ENCODE measurements at places on chromosomes 12 and 14. TPM values are rescaled to one million over a fixed set of nuclear protein-coding genes. Genes with fewer than 3 reads are reported as not detected.

DNA sequence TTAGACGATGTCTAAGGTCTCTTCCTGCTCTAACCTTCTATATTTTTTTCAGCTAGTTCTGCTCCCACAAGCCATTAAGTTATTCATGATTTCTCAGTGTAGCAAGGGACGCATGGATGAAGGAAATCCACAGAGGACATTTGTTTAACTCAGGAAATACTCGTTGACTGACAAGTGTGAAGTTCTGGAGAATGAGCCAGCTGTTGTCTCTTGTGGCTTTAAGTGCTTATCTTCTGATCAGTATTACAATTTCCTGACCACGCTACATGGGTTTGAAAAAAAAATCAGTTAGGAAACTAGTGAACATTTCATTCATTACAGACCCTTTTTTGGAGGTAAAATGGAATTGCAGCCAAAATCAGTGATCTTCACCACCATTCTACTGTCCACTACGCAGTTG lies 53.1 kb downstream of the GUCY2C start:
- DNase-seq = peak; percentile 61

DNA sequence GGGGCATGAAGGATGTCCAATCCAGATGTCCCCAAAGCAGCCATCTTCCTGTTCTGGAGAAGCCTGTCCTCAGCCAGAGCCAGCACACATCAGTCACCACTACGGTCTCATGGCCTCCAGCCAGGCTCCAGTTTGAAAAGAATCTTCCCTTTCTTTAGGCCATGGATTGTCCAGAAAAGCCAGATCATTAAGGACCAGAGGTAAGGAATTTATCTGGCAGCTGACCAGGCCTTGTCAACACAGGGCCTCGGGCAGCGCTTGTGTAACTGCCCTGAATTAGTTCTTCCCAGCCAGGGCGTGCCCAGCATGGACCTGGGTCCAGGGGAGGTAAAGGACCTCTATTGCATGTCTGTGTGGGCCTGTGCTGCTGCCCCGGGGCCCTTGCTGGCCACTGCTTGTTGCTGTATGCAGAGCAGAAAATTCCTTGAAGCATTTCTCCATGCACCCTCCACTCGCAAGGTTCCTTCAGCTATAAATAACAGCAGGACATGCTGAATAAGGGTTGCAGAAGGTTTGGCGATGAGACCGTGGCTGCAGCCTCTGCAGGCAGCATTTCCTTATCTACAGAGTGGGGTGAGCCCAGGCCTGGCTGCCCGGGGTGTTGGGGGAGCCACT lies 21.7 kb upstream of the VPS37B start:
- peak; percentile 98 for DNase-seq

DNA sequence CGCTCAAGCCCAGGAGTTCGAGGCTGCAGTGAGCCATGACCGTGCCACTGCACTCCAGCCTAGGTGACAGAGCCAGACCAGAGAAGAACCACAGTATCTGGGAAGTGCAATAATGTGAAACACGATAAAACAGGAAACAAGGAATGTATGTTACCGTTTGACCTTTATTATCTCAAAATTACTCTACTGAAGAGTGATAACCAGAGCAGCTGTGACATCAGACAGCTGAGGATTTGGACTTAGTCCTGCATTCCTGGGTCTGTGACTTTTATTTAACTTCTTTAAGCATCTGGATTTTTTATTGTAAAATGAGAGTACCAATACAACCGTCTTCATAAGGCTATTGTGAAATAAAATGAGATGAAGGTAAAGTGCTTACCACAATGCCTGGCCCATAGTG lies 205.7 kb downstream of the EGLN3 start:
- no peak for DNase-seq

DNA sequence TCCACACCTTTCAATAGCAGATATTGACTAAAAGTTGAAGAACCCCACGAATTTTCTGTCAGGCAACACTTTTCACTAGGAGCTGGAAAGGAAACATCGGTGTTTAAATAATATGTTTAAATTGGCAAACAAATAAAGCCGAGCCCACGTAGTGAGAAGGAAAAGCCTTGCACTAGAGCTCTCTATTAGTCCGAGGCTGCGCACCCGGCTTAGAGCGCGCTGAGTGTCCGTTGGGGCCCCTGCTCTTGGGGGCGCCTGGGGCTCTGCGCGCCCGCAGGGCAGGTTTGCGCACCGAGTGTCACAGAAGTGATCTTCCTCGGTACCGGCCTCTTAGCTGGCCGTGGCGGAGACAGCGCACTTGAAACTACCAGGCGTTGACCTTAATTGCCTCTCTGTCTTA lies 6.4 kb downstream of the TTC6 start:
- no peak for DNase-seq

DNA sequence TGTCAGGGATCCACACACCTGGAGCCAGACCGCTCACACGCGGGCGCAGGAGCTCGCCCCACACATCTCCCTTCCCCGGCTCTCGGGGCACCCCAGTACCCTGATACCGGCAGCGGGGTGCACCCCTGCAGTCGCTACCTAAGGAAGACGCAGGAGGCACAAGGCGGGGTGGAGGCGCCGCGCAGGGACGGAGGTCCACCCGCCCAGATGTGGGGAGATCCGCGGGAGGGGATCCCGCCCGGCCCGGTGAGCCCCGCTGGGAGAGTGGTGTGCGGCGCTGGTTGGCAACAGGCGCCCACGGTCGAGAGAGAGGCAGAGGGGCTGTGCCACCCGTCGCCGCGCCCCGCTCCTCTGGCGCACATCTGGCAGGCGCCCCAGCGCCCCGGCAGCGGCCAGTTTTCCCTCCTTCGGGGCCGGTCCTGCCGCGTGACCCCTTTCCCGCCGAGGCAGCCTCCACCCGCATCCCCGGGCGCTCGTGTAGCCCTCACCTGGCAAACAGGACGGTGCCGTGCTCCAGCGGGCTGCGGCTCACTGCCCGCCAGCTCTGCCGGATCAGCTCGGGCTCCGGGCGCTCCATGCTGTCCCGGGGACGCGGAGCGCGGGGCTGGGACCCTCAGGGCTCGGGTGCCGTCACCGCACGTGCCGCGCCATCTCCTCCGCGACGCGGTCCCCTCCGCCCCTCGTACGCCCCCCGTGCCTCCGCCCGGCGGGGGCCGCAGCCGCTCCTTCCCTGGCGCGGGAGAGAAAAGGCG lies 469 bp downstream of the NGB start:
- no peak for DNase-seq

- DNase-seq = no peak
Measured at GRCh38 chr12:11677752-11678151, 28.3 kb downstream of the ETV6 start.

DNA sequence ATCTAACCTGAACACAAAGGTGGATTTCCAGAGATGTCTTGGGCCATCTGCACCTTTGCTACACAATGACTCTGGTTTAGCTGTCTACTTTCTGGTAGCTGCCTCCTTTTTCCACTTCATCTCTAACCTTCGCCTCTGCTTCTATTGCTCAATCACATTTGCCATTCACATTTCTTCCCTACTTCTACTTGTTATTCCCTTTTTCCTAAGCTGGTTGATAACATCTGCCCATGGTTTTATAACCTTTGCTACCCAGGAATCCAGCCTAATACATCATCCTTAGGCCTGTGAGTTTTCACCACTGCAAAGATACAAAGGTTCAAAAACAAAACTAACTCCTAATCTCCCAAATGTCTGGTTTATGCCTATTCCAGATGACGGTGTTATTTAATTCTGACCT lies 13.2 kb downstream of the SPPL3 start:
- DNase-seq = no peak

DNA sequence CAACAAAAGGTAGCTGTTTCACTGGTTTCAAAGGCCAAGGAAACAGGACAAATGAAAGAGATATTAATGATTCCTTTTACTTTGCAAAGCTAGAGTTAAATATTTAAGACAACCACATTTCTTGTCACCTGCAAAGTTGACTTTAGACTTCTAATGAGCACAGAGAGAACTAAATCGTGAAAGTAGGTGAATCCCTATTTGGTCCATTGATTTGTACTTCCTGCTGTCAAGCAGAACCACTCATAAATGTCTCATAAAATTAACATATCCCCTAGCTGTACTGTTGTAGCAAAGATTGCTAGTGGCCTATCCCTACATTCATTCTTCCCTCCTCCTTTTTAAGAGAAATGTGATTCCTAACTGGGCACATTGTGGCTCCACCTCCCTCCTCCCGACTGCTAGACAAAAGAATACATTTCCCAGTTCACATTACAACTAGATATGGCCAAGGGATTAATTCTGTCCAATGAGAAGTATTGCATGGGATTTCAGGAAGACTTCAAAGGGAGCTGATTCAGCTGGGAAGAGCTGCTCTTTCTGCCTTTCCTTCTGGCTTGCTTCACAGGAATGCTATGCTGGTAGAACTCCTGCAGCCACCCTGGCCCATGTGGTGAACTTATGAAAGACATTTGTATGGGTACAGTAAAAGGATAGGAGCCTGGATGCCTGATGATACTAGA lies 227.5 kb upstream of the ABCD2 start:
- no peak for DNase-seq

DNA sequence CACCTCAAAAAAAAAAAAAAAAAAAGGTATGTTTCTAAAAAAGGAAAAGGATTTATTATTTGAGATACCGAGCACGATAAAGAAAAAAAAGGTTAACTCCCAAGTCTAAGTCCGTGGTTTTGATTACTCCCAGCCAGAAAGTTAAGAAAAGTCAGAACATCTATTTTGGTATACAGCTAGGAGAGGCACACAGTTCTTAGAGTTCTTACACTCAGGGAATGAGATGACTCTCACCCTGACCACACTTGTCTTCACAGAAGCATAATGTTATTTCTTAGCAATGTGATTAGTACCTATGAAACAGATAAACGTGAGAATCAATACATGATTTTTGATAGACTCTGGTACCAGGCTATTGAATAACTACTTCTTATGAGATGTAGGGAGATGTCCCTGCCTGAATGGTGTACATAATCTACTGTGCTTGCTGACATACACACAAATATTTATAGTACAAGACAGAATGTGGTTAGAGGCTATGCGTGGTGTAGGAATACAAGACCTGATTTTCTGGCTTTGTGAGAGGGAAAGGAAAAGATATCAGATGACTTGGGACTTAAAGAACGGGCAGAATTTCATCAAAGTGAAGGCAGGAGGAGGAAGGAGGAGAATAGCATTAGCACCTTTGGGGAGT lies 31.6 kb downstream of the LIMA1 start:
- DNase-seq = no peak

- no peak for DNase-seq
Measured at GRCh38 chr12:55724940-55725309, 3.9 kb downstream of the CD63 start.

Gene PPM1A
- 11.3 TPM for total RNA-seq

Gene PTPN11
- total RNA-seq = 45.4 TPM

All from RPMI7951 (cell line).